T follicular helper cell (primary cell): ENCODE measurements at places on chromosomes 13 and 19.

DNA sequence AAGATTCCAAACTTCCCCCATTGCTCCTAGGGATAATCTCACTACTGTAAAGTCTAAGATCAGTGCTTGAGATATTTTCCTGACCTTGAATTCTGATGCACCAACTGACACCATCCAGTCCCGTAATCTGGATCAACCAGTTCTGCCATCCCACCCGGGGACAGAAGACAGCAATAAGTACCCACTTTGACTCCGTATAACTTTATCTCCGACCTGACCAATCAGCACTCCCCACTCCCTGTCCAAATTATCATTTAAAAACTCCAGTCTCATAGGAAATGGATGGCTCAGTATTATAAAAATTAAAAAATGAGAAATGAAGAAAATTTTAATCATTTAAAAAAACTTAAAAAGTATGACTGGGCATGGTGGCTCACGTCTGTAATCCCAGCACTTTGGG is 61.4 kb upstream of the ABCC4 start:
- no peak for DNase-seq

DNA sequence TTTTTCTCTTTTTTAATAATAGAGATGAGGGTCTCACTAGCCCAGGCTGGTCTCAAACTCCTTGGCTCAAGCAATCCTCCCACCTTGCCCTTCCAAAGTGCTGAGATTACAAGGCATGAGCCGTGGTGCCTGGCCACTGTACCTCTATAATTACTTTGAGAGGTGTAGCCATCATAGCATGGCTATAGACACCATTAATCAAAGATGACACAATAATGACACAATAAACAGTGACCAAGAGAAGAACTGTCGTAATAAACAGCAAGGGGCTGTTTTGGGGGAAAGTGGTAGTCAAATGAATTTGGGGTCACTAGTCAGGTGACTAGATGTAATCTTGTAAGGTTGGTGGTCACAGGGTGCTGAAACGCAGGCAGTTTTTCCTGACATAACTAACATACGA is 30.4 kb downstream of the KLF5 start:
- no peak for DNase-seq

- DNase-seq: no peak
Measured at GRCh38 chr19:45682908-45683307, 8.8 kb downstream of the SNRPD2 start.

- DNase-seq: no peak
Measured at GRCh38 chr19:38004521-38005223, 97.7 kb downstream of the SIPA1L3 start.

DNA sequence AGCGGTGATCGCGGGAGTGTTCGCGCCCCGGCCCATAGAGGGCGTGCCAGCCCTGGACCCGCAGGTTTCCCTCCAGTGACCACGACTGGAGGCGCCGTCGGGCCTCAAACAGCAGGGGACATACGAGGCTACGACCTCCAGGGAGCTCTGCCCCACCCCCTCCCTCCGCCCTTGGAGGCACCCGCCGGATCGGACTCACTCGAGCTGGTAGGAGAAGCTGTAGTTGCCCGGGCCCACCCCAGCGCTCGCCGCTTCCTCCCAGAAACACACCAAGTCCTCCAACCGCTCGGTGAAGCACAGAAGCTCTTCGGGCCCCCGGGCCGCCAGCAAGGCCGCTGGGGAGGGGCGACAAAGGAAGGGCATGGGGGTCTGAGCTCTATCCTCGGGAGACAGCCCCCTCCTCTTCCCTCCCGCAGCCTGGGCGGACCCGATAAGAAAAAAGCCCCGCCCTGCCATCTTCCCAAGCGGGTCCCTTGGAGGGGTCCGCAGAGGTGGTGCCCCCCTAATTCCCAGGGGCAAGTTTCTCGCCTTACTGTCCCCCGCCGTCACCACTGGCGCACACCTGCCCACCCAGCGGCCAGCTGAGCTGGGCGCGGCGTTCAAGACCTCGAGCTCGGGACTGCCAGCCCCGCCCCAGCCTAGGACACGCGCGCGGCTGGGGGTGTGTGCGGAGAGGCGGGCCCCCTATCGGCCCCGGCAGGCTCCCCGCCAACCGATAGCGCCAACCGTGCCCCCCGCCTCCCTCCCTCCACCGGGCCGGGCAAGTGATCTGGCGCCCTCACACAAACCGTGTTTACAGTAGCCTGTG is 1.0 kb downstream of the EPOR start:
- DNase-seq: peak; percentile 11

DNA sequence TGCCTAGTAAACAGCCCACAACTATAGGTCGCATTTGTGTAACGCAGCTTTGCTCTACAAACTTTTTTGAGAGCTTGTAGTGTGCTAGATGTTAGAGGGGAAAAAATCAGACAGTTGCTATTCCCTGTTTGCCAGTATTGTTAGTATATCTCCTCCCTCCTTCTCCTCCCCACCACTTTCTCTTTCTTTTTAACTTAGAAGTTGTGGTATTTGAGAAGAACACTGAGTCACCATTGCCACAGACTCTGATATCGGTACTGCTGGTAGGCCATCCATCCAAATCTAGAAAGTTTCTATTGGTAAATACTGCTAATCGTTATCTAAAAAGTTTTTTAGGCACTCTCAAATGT is 666 bp downstream of the POMP start:
- no peak for DNase-seq

GRCh38 chr19:14112051-14112808 is 5.3 kb downstream of the PRKACA start:
- DNase-seq: no peak

DNA sequence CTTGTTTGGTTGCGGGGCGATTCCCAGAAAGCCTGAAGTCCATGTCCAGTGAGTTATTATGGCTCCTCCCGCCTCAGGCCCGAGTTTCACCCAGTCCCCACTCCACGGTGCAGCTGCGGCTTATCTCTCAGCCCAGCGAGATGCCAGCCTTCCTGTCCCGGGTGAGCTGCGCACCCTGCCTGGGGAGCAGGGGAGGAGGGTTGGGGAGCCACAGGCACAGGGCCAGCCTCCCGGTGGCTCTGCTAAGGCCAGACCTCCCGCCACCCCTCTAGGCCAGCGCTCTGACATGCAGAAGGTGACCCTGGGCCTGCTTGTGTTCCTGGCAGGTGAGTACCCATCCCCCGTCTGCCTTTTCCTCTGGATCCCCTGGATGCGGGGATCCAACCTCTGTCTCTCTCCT is 3.5 kb downstream of the FXYD3 start:
- no peak for DNase-seq

DNA sequence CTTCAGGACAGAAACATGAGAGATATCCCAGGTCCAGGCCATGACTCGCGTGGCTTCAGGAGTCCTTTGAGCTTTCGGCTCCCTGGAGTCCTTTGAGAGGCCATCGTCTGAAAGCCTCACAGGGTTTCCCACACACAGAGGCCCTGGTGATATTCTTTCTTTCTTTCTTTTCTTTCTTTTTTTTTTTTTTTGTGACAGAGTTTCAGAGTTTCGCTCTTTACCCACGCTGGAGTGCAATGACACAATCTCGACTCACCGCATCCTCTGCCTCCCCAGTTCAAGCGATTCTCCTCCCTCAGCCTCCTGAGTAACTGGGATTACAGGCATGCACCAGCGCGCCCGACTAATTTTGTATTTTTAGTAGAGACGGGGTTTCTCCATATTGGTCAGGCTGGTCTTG is 5.5 kb downstream of the SIN3B start:
- DNase-seq: no peak

DNA sequence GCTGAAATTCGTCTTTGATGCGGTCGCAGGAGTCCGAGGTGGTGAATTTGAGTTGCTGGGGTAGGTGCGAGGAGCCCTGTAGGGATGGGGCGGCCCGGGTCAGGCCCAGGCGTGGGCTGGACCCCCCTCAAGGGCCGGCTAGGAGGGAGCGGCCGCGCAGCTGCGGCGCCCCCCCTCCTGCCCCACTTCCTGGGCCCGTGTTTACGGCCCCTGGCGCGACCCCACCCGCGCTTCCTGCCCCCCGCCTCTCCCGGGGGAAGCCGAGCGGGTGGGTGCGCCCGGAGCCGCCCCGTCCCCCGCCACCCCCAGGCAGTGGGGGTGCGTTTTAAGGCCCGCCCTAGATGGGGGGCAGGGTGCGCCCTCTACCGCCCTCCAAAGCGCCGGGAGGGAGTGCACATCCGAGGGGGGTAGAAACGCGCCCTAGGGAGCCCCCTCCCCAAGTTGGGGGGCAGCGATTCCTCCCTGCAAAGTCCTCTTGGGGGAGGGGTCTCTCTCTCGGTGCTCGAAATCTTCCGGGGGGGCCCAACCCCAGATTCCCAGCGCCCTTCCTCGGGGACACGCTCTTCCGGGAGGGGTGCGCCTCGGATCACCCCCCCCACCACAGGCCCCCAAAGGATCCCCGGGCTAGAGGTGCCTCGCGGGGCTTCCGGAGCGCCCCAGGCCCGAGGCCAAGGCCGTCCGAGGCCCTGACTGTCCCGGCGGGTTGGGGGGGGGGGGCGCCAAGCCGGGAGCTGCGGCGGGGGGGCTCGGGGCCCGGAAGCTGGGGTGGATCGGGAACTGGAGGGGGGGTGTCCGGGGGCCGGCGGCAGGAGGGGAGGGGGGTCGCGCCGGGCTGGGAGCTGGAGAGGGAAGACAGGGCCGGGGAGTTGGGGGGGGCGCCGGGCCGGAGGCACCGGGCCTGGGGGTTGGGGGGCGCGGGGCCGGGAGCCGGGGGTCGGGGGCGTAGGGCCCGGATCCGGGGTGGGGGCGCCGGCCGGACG is 823 bp downstream of the TLE5 start:
- DNase-seq: peak; percentile 60

DNA sequence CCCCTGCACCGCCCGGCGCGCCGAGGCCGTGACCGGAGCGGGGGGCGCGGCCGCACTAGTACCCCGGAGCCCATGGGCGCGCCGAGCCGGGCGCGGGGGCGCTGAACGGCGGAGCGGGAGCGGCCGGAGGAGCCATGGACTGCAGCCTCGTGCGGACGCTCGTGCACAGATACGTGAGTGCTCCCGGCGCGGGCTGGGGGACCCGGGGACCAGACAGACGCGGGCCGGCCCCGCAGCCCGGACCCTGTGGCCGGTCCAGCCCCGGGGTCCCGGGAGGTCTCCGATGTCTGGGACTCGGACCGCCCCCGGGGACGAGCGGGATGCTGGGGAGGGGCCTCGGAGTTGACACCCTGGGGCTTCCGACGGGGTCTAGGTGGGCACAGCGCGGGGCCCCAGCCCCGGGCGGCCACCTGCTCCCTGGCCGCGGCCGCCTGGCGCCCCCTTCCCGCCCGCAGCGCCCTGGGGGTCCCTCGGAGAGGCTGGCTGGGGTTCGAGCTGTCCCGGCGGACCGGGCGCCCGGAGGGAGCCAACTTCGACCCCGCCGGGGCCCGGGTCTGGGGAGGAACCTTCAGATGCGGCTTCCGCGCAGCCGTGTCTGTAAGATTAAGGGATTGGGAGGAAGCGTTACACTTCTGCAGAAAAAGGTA is 568 bp downstream of the ATP11A start:
- no peak for DNase-seq

DNA sequence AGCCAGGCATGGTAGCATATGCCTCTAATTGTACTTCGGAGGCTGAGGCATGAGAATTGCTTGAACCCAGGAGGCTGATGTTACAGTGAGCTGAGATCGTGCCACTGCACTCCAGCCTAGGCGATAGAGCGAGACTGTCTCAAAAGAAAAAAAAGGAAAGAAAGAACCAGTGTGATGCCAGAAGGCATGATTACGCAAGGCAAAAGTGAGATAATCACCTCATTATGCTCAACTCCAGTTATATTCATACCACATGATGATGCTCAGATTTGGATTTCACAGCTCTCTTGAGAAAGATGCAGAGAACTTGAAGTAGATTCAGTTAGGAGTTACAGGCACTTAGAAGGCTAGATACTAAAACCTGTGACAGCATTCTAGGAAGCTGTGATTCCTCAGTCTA is 21.8 kb downstream of the RCBTB1 start:
- DNase-seq: no peak

GRCh38 chr13:50629497-50629896 is 214.0 kb downstream of the DLEU7 start:
- no peak for DNase-seq

- peak; percentile 70 for DNase-seq
Measured at GRCh38 chr19:18007044-18007916, 690 bp upstream of the ARRDC2 start.

- no peak for DNase-seq
Measured at GRCh38 chr19:55098716-55099556, 18.5 kb downstream of the PPP1R12C start.

DNA sequence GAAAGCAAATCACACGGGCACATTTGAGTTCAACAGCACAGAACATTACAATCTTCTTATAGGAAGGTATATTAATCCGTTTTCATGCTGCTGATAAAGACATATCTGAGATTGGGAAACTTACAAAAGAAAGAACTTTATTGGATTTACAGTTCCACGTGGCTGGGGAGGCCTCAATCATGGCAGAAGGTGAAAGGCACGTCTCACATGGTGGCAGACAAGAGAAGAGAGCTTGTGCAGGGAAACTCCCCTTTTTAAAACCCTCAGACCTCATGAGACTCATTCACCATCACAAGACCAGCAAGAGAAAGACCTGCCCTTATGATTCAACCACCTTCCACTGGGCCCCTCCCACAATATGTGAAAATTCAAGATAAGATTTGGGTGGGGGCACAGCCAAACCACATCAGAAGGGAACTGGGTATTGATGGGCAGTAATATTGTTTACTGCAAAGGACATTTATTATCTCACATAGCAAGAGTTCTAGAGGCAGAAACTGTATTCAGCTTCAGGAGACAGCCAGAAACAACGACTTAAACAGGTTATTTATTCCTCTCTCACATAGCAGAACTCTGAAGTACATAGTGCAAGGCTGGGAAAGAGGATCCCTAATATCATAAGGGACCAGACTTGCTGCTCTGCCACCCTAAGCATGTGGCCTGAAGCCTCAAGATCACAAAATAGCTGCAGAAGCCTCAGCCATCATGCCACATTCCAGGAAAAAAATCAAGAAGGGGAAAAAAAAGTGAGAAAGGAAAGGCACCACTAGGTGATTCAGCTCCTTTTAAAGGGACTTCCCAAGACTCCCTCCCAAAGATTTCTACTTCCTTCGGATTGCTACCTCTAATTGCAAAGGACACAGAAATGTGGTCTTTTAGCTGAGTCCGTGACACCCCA is 23.1 kb downstream of the FXYD5 start:
- no peak for DNase-seq

DNA sequence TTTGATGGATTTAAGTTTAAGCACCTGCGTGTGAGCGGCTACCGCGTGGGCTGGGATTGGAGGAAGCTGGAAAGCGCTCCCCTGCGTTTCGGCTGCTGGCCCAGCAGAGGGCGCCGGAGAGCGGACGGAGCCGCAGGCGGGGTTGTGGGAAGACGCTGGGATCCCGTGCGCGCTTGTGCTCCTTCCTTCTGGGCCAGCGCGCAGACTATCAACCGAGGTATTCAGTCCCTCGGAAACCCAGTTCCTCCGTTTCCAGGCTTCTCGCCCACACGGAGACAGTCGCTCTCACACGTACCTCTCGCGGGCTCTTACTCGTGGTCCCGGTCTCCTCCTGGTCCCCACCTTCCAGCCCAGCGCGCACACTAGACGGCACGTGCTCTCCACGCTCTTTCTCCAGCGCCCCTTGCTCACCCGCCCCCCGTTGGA is 28.8 kb downstream of the EPN1 start:
- DNase-seq: peak; percentile 24

GRCh38 chr13:95233026-95233635 is 68.1 kb downstream of the ABCC4 start:
- no peak for DNase-seq

GRCh38 chr13:48578516-48579164 is 45.8 kb upstream of the RCBTB2 start:
- no peak for DNase-seq
